ENCODE measurements at places on chromosomes 12 and 14.

GRCh38 chr14:61675291-61675690 is 20.0 kb upstream of the HIF1A start:
- no peak for DNase-seq

- no peak for DNase-seq
These were observed 47.7 kb upstream of the MAP3K9 start for GRCh38 chr14:70856851-70857495.

- no peak for DNase-seq
These were observed 134.4 kb downstream of the BCAT1 start for GRCh38 chr12:24814379-24815113.

DNA sequence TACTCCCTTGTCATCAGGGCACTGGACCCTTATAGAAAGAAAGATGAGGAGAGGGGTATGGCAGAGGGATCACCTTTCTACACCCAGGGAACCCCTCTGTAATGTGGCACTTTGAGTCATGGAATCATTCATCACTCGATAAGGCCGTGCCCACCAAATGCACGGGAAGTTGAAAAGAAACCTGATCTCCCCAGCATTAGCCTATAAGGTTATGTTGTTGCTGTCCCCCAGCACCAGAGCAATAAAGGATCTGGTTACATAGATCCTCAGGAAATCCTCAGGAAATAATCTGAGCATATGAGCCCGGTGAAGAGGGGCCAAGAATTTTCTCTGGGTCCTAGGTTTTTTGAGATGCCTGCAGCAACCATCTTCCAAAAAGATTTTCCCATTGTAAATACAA is 148.8 kb upstream of the CRY1 start:
- DNase-seq = peak; percentile 66

DNA sequence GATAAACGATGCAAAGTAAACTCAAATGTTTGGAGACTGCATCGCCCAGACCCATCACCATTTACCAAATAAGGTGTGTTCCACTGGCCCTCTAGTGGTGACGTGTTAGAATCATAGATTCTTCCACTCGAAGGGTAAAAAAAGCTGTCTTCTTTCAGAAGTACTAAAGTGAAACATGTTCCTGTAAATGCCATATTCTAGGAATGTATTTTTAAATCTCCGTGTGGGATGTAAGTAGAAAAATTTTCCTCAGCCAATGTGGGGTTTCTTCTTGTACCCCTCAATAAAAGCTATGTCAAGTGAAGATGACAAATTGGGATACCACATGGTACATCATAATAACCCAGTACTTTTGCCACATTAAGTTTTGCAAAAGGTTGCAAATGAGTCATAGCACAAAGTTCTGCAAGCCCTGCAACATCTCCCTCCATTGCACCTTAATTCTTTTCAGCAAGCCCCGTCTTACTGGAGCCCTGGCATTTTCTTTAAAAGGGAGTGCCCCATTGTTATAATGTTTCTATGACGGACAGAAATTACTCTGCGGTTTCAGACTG is 100.8 kb downstream of the CCER1 start:
- peak; percentile 36 for DNase-seq

GRCh38 chr14:33810308-33810707 is 140.6 kb downstream of the EGLN3 start:
- no peak for DNase-seq

- DNase-seq = no peak
These were observed 2.0 kb downstream of the ERP27 start for GRCh38 chr12:14936224-14936861.

DNA sequence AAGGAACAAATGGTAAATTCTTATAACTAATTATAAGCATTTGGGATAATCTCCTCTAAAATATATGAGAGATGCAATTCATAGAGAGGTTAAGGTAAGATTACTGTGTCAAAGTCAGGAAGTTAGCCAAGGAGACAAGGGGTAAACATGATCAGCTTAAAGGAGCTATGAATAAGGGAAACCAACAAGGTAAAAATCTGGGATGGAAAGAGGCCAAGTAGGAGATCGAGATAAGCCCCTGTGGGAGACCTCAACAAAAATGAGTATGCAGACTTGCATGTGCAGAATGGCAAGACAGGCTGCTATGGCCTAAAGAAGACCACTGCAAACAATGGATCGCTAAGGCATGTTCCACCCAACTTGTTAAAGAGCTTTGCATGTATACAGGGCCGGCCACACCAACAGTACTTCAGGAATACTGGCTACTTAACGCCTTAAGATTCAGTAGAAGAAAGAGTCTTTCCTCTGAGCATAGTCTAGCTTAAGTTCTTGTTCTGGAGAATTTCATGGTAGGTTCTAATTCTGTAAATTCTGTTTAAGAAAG is 738.6 kb downstream of the GALC start:
- no peak for DNase-seq

DNA sequence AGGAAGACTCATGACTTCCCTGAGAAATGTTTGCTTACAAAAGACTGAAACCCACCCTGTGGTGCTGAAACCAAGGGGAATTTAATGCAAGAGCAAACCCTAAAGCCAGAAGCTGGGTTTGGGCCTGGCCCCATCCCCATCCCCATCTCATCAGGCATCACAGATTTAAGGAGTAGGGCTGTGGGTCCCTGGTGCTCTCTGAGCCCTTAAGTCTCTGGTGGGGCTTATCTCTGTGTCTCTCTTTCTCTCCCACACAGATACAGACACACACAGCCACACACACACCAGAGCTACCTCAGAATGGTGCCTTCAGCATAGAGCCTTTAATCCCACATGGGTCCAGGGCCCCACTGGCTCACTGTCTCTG is 237.1 kb downstream of the SLC41A2 start:
- DNase-seq = no peak

GRCh38 chr12:48615681-48616080 is 45.8 kb upstream of the LALBA start:
- DNase-seq = no peak

GRCh38 chr12:96033549-96034389 is 1.6 kb downstream of the LTA4H start:
- no peak for DNase-seq

DNA sequence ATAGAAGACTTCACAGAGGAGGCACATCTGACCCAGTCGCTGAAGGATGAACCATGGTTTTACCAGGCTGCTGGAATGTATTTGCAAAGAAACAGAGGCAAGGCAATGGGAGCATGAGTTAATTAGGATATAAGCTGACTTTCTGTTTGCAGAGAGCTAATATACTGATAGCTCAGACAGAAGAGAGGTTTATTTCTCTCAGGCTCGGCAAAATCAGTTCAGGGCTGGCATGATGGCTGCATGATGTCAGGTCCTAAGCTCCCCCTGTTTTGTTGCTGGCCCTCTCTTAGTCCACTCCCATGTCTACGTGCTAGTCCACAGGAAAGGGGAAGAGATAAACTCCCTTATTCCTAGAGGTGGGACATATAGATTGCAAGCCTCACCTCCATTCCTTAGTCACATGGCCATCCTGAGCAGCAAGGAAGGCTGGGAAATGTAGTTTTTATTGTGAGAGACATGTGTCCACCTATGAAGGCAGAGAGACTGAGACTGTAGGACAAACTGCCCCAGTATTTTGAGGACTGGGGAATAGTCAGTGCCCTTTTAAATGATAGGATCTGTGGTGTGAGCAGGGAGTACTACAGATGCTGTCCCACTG is 224.5 kb downstream of the VRK1 start:
- DNase-seq = no peak

GRCh38 chr14:21136024-21136423 is 19.8 kb downstream of the OR5AU1 start:
- DNase-seq = no peak

DNA sequence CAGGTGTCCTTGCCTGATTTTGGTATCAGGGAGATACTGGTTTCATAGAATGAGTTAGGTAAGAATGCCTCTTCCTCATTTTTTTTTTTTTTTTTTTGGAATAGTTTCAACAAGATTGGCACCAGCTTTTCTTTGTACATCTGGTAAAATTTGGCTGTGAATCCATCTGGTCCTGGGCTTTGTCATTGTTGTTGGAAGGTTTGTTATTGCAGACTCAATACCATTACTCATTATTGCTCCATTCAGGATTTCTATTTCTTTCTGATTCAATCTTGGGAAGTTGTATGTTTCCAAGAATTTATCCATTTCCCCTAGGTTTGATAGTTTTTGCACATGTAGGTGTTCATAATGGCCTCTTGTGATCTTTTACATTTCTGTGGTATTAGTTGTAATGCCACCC is 126.0 kb upstream of the KITLG start:
- no peak for DNase-seq

GRCh38 chr12:68180792-68181744 is 21.5 kb upstream of the IFNG start:
- no peak for DNase-seq

DNA sequence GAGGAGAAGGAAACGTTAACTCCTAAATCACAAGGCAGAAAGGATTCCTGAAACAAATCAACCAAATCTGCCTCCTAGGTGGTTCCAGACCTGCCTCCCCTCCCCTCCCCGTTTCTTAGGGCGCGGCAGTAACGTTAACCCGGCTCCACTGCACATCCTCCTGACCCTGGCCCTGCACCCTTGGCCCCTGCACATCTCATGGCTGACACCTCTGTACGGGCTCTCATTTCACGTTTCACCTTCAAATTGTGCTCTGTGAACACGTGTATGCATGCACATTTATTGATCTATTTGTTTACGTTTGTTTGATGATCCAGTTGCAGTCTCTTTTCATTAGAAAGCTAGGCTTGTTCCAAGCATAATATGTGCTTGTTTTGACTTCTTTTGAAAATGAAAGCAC is 358.1 kb downstream of the ADGRD1 start:
- DNase-seq = no peak

DNA sequence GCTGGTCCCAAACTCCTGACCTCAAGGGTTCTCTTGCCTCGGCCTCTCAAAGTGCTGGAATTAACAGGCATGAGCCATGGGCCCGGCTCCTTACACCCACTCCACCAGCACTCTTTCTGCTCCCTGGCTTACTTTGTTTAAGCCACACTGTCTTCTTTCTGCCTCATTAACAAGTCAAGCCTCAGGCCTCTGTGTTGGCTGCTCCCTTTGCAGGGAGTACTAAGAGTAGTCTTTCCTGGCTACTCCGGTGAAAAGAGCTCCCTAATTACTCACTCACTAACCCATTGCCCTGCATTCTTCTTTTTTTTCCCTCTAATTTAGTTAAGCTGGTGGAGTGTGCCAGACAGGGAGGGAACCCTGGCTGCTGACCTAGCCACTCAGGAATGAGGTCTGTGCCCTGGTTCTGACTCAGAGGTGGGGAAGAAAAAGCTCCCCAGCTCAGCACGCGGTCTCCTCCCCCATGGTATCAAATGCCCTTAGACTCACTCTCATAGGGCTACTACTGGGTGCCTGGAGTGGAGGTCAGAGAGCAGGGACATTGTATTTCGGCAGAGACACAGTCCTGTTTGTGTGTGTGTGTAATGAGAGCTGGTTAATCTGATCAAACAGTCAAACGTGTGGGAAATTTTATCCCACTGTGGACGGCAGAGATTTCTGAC is 19.8 kb downstream of the GALNT6 start:
- peak; percentile 94 for DNase-seq

DNA sequence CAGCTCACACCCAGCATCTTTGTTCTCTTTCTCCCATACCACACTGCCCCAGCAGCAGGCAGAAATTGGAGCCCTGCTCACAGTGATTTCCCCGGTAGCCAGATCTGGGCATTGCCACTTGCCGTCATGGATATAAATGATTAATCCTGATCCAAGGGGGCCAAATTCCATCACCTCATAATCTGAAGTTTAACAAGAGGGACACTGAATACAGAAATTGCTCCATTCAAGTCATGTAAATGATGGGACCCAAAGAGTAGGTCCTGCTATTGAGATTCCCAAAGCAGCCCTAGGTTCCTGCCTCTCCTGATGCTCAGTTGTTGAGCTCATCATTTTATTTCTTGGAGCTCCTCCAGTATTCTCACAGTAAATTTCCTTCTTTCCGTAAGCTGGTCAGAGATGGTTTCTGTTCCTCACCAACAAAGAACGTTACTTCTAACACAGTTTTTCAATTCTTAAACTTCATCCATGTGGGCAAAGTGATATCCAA is 11.7 kb downstream of the ITPR2 start:
- no peak for DNase-seq

DNA sequence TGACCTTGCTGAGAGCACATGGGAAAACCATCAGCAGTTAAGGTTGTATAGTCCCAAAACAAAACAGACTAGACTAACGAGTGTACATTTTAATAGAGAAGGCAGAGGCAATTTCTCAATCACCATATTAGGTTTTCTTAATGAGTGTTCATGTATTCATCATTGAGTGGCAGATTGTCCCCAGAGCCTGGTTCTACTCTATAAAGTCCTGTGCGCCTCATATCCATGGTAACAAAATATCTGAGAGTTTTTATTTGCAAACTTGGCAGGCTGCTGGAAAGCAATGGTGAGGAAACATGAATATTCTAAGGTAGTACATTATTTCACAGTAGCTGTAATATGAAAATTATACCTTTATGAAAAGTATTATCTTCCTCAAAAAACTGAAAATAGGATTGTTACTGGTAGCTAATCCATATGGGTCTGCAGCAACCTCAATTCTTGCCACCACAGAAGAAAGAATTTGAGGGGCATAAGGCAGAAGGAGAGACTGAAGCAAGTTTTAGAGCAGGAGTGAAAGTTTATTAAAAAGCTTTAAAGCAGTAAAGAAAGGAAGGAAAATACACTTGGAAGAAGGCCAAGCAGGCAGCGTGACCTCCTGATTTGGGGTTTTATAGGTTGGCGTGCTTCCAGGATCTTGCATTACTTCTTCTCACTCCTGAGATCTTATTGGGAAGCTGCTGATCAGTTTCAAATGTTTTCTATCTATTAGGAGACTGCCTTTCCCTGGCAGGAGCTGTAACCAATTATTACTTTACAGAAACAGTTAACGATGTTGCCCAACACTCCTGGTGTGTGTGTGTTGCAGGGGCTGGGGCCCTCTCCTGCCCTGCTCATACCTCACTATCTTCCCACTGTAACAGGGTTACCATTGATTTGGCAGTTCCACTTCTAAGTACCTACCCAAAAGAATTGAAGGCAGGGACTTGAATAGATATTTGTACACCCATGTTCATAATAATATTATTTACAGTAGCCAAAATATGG is 154.0 kb upstream of the NUDT4 start:
- no peak for DNase-seq

DNA sequence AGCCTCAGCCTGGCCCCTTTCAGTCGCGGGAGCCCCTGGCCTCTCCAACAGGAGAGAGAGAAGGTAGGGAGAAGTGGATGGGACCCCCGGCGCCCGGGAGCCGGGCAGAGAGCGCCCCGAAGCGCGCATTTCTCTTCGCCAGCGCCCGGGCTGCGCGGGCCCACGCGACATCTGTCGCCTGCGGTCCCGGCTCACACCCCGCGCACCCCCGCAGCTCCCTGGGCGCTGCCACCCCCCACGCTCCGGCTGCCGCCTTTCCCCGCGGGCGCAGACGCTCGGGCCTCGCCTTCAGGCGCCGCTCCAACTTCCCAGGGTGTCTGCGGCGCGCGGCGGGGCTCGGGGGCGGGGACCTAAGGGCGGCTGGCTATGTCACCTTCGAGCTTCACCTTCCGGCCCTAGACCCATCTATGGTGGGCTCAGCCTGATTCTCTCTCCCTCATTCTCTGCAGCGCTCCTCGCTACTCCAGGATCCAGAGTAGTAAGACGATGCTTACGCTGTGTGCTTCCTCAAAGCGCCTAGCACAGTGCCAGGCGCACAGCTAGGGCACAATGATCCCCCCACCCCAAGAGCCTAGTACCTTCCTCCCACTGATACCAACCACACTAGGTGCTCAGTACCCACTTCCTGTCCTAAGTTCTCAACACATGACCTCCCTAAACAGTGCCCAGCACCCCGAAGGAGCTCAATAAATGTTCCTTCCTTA is 1.6 kb downstream of the HRK start:
- DNase-seq = no peak

Measured in renal pelvis (tissue), 12 donors.